ENCODE measurements at places on chromosomes 5 and 9.

DNA sequence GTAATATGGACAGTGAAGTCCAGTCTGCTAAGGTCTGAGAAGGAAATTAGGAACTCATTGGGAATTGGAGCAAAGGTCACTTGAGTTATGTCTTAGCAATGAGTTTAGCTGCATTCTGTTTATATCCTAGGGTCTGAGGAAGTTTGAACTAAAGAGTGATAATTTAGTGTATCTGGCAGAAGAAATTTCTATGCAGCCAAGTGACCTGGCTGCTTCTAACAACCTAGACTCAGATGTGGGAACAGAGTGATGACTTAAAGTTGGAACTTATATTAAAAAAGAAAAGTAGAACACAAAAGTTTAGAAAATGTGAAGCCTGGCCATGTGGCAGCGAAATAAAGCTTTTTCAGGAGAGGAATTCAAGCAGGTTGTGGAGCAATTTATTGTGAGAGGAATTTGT is 106.2 kb downstream of the PRDM9 start:
- DNase-seq = no peak

GRCh38 chr5:91487420-91487819 is 104.3 kb upstream of the ARRDC3 start:
- DNase-seq = no peak

DNA sequence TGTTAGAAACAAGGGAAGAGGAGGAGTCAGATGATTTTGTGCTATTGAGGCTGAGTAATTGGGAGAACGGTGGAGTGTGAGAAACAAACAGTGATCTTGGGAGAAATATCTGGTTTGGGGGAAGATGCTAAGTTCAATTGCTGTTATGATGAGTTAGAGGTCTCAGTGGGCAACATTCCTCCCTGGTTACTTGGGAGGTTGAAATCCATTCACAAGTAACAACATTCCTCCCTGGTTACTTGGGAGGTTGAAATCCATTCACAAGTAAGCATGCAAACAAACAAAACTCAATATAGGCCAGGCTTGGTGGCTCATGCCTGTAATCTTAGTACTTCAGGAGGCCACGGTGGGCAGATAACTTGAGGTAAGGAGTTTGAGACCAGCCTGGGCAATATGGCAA is 38.7 kb downstream of the AGXT2 start:
- DNase-seq = no peak

GRCh38 chr5:170681013-170681433 is 102.5 kb upstream of the GABRP start:
- peak; percentile 50 for DNase-seq

- no peak for DNase-seq
Observed at GRCh38 chr5:157290156-157290980, 24.4 kb downstream of the CYFIP2 start.

DNA sequence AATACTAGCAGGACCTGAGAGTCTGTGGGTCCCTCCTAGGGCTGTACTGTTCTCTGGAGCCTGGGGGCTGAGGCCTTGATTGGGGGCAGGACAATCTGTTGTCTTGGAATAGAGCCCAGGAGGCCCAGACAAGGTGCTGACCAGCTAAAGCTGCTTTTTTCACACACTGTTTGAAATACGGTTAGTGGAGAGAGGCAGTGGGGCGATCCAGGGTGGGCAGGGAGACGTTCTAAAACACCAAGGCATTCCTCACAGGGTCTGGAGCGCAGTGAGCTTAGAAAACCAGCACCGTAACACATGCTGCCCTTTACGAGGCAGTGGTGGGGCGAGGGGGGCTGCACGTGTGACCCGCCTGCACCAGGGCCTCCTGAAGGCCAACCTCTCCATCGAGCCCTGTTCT is 55.1 kb downstream of the EHMT1 start:
- DNase-seq = no peak

GRCh38 chr5:56270058-56270457 is 36.9 kb upstream of the ANKRD55 start:
- DNase-seq = no peak

GRCh38 chr5:111730659-111731382 is 26.2 kb downstream of the NREP start:
- DNase-seq = no peak

GRCh38 chr5:105619725-105620124 is 2051.0 kb downstream of the EFNA5 start:
- DNase-seq = no peak

DNA sequence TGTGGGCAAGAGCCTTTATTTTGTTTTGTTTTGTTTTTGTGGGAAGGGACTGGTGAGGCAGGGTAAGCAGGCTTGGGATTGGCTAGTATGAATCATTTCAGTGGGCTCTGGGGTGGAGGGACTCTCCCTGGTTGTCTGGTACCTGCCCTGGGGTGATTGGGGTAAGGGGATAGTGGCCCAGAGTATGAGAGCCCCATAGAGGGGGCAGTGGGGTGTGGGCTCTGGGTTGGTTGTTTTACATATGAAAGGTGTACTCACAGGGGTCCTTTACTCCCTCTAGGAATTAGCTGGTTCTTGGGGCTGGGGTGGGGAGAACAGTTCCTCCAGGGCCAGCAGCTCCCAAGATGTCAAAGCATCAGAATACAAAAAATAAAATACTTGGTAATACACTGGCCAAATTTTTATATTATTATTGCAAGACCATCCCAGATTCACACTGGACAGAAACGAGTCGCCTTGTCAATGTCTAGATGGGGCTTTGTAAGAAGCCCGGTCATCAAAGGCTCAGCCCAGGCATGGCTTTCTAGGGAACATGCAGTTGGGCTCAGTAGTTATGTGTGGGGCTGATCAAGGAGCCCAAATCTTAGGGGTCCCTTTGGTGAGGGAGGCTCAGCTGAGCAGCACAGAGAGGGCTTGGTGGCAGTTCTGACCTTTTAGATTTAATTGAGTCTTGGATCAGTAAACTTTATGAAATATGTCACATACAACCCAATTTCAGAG is 190.5 kb downstream of the NXNL2 start:
- DNase-seq = no peak

DNA sequence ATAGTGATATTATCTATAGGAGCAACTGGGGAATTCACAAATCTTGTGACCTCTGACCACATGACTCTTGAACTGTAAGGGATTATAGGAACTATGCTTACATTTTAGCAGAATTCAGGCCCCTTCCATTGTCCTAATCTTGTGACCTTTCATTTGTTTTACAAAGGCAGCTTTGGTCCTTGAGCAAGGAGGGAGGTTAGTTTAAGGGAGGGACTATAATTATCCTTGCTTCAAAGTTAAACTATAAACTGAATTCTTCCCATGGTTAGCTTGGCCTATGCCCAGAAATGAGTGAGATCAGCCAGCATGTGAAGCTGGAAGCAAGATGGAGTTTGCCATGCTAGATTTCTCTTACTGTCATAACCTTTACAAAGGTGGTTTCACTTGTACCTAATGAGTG is 51.2 kb downstream of the TARS1 start:
- DNase-seq = no peak

DNA sequence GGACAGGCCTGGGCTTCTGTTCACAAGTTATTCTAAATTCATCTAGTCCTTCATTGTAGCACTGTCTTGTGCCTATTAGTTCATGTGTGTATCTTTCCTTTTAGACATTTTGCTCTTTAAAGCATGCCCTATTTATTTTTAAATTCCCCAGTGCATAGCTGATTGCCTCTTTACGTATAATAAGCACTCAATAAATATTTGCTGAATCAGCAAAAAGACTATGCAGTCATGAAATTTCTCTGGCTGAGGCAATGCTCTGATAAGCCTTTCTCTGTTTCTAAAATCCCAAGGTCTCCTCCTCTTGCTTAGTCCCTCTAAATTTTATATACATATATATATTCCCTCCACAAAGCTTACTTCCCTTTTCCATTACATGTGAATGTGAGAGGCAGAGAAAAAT is 315.9 kb upstream of the PCSK5 start:
- DNase-seq = no peak

GRCh38 chr5:55324006-55324405 is 16.2 kb downstream of the MTREX start:
- no peak for DNase-seq

GRCh38 chr9:126336736-126337325 is 10.2 kb downstream of the MVB12B start:
- no peak for DNase-seq

DNA sequence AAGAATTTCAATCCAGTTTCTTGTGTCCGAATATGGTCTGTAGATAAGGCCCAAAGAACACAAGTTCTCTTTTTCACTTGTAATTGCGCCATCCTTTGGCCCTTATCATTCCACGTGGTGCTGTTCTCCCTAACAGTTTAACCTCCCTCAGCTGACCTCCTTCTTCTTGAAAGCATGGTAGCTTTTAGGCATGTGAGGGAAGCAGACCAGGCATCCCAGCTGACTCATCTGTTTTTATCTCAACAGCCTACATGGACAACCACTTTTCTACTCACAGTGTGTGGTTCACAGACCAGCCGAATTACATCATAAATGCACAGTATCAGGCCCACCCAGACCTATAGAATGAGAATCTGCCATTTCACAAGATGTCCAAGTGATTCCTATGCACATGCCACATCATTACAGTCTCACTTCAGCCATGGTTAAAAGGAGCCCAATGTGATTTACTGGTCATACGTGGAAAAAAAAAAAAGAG is 26.9 kb upstream of the PLIN2 start:
- no peak for DNase-seq

GRCh38 chr5:172005708-172006320 is 624 bp downstream of the FBXW11 start:
- no peak for DNase-seq

DNA sequence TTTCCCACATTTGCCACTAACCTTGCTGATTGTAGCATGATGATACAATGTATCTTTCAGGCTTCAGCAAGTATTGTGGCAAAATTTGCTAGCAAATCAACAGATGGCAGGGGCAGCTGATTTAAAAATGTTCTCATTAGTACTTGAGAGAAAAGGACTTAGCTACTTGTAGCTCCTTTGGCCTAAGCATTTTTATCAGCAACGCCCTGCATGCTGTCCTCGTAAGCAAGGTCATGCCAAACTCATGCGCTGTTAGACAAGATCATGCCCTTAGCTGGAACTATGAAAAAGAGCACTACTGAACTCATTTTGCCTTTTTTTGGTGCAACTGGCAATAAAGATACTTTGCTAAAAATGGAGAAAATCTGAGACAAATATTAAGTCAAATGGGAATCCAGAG is 197.1 kb downstream of the ICE1 start:
- DNase-seq = no peak

DNA sequence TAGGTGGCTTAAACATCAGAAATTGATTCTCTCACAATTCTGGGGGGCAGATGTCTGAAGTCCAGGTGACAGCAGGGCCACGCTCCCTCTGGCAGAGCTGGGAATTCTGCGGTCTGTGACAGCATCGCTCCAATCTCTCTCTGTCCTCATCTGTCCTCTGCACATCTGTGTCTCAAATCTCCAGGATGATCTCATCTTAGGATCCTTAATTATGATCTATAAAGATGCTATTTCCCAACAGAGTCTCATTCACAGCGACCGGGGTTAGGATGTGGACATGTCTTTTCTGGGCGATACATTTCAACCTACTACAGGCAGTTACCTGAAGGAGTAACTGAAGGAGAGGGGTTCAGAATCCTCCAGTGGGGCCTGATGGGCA is 31.4 kb downstream of the ANKRD33B start:
- DNase-seq = no peak

DNA sequence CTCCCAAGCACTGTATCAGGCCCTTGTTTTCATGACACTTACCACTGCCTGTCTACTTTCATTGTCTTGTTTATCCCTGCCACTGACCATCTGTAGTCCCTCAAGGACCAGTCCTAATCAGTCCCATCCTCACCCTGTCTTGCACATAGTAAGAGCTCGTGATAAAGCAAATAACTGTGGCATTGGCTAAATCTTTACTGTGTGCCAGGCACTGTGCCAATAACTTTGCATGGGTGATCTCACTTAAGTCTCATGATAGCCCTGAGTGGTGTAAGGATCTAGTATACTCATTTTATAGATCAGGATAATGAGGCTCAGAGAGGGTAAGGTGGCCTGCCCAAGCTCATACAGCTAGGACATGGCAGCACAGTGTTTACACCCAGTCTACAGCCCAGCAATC is 5.6 kb downstream of the CDX1 start:
- DNase-seq = no peak

GRCh38 chr5:142795251-142795650 is 25.1 kb downstream of the ARHGAP26 start:
- DNase-seq = no peak

DNA sequence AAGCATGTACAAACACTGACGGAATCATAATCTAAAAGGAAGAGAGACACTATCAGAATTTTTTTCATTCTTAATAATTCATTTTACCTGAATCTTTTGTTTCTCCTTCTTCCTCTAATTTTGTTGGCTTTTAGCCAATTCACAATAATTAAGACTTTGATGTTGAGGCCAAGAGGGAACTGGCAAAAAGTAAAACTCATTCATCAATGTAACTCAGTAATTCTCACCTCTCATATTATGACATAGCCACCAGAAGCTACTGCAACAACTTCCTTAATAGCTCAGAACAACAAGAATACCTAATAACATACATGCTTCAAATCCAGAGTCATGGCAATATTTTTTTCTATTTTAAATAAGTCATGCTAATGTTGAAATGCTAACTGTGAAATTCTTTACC is 64.5 kb downstream of the MCTP1 start:
- no peak for DNase-seq

- DNase-seq = no peak
Observed at GRCh38 chr9:17750269-17750668, 171.4 kb downstream of the SH3GL2 start.

DNA sequence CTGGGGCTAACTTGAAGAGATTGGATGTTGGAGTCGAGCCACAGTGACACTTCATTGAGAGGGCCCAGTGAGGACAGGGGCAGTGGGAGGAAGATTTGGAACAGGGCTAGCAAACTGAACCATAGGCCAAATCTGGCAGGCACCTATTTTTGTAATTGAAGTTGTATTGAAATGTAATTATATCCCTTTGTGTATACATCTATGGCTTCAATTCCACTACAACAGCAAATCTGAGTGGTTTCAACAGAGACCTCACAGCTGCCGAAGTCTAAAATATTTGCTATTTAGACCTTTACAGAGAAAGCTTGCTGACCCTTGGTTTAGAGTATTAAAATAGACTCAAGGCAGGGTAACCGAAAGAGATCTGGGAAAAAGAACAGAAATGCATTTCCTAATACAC is 4.7 kb upstream of the TNFSF8 start:
- DNase-seq = no peak

GRCh38 chr5:107157809-107158208 is 512.9 kb downstream of the EFNA5 start:
- no peak for DNase-seq

All from GM13977 (cell line).